ENCODE measurements at places on chromosomes 7 and 10.

DNA sequence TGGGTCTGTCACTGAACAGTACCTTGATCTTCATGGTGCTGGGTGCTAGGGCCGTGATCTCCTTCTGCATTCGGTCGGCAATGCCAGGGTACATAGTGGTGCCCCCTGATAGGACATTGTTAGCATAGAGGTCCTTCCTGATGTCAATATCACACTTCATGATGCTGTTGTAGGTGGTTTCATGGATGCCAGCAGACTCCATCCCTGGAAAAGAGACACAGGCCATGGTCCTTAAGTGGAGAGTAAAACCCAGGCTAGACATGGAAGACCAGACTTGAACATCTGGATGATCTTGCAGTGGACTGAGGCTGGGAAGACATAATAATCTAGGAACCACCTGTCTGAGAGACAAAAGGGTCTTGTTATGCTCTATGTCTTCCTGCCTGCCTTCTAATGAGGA, 14.5 kb downstream of the ACTA2 start:
- no peak for DNase-seq

GRCh38 chr7:3068530-3068929, 24.9 kb upstream of the CARD11 start:
- no peak for DNase-seq

GRCh38 chr10:110625951-110626855, 17.9 kb upstream of the RBM20 start:
- DNase-seq, result no peak

DNA sequence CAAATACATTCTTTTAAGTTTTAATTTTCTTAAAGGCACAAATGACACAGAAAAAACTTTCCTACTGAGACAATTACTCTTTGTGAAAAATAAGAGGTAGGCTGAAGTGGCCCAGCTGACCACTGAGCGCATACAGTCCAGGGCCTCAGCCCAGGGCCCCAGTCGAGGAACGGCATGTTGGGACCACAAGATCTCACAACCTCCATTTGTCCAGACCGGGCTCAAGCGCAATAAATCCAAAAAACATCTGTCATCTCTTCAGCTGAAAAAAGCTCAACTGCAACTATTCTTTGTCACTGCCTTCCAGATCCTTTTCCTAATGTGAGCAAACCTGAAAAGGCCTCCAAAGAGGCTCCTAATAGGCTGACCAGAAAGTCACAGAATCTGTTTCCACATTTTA, 165.8 kb downstream of the SRPK2 start:
- no peak for DNase-seq
